ENCODE measurements at places on chromosomes 6 and 20.

DNA sequence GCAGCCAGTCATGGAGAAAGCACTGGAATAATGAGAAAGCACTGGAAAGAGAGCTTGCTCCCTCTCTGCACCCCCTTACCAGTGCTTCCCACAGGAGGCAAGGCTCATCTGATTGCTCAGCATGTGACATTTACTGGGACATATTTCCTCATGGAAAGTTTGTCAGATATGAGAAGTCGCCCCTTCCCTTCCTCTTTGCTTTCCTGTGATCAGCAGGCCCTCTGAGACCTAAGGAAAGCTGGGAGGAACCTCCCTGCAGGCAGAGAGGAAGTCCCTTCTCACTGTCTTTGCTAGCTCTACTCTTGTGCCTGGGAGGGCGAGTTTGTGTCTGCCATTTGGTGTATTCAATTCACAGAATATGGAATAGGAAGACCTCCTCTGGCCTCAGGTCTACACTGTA, 283.8 kb downstream of the ALDH8A1 start:
- no peak for DNase-seq

DNA sequence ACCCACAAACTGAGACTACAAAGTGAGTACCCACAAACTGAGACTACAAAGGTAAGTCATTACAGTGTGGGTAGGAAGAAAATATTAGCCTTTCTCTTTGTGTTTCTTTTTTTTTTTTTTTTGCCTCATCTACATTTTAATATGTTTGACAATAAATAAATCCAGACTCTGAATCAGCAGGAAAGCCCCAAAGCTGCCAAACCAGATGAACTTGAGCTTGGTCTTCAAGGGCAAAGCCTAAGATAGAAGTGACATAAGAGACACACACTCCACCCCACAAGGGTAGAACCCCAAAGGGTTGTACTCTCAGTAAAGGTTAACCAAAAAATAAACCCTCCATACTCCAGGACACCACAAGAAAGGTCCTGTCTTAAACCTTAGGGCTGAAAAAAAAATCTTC, 326.8 kb upstream of the ARID1B start:
- no peak for DNase-seq

- no peak for DNase-seq
These were observed 1235.5 kb upstream of the CITED2 start for GRCh38 chr6:140609956-140610355.

GRCh38 chr6:95670011-95670463, 92.7 kb downstream of the MANEA start:
- no peak for DNase-seq

GRCh38 chr20:24046888-24047287, 58.3 kb upstream of the GGTLC1 start:
- no peak for DNase-seq

GRCh38 chr20:49792006-49792405, 20.6 kb upstream of the SLC9A8 start:
- DNase-seq, result no peak

DNA sequence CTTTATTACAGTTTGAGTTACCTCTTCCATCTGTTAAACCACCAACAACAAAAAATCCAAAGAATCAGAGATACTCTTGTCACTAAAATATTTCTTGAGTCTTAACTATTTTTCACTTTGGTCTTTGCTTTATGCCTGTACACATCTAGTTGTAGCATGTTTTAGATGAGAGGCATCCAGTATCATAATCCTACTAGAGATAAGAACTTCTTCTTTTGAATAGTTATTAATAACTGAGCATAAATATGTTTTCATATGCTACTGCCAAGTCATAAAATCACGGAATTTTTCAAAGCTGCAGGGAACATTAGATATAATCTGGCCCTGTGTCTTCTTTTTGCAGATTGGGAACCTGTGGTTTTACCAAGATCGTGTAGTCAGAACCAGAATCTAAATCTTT, 55.3 kb downstream of the STK4 start:
- DNase-seq, result no peak

- DNase-seq, result no peak
These were observed 2.1 kb downstream of the TNFRSF21 start for GRCh38 chr6:47307362-47308197.

DNA sequence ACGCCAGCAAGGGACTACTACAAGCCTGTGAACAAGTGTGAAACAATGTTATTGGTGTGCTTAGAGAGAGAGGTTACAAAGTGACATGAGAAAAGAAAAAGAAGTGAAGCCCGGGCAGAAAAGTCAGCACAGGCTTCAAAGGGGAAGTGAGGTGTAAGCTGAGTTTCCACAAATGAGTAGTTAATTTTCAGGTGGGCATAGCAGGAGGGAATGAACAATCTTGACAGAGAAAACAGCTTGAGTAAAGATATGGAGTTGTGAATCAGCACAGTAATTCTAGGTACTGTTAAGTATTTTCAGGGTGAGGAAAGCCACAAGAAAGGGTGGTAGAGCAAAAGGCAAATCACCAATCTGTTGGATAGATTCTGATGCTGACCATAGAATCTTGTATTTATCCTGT, 4.3 kb downstream of the KCNQ5 start:
- no peak for DNase-seq

GRCh38 chr20:50425076-50425475, 85.1 kb upstream of the PTPN1 start:
- DNase-seq, result no peak

DNA sequence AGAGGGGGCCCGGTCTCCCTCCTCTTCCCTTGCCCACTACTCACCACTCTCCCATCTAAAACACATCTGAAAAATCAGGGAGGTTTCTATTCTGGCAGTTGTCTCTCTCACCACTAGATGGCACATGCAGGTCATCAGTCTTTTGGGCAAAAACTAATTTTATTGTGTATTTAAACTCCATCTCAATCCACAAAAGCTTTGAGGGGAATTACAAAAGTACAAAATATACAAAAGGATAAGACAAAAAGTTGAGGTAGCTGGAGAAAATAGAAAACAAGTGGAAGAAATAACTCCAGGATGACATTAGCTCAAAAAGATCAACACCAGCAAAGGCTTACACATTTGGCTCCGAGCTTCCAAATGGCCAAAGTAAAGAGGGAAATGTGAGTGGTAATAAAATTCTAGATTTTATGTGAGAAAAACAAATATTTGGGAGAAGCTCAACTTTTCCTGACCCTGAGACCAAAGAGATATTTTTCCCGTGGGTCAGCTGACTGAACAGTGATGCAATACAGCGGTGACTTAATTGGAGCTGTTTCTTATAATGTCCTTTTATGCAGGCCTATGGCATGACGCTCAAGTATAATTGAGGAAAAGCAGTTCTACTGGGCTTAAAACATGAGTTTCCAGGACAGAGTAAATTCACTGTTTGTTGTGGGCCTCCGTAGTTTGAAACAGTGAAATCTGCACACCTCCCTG, 79.8 kb upstream of the CHD6 start:
- DNase-seq, result no peak

DNA sequence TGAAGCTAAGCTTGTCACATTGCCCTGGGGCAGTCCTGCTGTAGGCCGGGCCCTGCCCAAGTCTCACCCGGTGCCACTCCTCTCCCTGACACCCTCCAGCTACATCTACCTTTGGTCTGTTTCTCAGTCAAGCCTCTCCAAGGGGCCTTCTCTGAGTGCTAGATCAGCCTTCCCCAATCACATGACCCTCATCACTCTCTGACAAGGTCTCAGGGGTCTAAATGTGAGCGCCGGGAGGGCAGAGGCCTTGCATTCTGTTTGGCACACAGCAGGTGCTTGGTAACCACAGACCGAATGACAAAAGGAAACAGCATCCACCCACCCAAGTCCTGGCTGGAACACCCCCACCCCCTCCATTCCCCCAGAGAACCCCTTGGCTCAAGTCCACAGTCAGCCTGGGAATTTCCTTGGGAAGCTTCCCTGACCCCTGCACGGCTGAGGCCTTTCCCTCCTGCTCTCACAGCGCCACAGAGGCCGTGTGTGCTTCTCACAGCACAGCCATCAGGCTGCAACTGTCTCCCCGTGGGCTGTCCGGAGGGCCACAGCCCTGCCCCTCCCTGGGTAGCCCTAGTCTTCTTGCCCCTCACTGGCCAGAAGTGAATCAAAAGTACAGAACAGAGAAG, 32.9 kb downstream of the PKIG start:
- DNase-seq, result no peak

DNA sequence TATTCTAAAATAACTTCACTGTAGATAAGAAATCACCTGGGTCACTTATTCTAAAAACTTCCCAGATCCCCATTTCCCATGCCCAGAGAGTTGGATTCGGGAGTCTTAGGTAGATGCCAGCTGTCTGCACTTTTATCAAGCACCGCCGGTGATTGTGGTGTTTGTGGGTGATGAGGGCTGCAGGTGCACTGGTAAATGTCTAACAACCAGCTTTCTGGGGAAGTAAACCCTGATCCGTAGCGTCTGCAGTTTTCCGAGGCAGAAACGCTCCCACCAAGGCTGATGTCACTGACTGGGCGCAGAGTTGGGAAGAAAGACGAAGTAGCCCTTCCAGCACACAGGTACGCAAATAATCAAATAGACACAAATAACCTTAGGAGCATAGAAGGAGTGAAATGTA, 152.2 kb upstream of the KCNG1 start:
- no peak for DNase-seq

- no peak for DNase-seq
These were observed 21.1 kb upstream of the TRIM26 start for GRCh38 chr6:30234356-30234755.

Data from T-helper 1 cell (primary cell).